Activated T-cell treated with anti-CD3 and anti-CD28 coated beads, Interleukin-2, amount 50 U/mL, for 24 hours (primary cell): ENCODE measurements at places on chromosomes 3 and 15.

DNA sequence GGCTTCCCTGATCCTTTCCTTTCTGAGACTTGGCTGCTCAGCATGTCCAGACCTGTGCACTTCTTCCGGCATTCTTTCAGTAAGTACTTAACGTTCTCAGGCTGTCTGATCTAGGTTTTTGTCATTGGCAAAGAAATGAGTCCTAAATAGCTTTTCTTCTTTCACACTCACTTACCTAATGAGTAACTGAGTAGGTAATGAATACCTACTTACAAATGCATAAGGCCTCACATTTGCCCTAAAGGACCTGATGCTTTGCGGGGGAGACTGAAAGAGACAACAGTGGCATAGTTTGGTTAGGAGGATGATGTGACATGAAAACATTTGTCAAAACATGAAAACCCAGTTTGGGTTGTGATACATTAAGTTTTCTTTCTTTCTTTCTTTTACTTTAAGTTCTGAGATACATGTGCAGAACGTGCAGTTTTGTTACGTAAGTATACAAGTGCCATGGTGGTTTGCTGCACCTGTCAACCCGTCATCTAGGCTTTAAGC, 516.7 kb upstream of the CFAP20DC start:
- peak overlapping the region; percentile 13 for H3K27ac ChIP-seq
- DNase-seq = no peak
- no peaks in the 10 kb centered on the region for H3K27me3 ChIP-seq
- H3K4me3 ChIP-seq = no peak overlapping the region
- H3K4me1 ChIP-seq = peaks cover 22% of the 10 kb centered on the region
- H3K36me3 ChIP-seq = no peaks in the 10 kb centered on the region

- no peak overlapping the region for H3K4me3 ChIP-seq
- peaks cover 8% of the 10 kb centered on the region for H3K4me1 ChIP-seq
- H3K27me3 ChIP-seq = no peaks in the 10 kb centered on the region
- H3K36me3 ChIP-seq = no peaks in the 10 kb centered on the region
- DNase-seq = no peak
Measured at GRCh38 chr3:141465221-141465620, 21.6 kb upstream of the RASA2 start.

DNA sequence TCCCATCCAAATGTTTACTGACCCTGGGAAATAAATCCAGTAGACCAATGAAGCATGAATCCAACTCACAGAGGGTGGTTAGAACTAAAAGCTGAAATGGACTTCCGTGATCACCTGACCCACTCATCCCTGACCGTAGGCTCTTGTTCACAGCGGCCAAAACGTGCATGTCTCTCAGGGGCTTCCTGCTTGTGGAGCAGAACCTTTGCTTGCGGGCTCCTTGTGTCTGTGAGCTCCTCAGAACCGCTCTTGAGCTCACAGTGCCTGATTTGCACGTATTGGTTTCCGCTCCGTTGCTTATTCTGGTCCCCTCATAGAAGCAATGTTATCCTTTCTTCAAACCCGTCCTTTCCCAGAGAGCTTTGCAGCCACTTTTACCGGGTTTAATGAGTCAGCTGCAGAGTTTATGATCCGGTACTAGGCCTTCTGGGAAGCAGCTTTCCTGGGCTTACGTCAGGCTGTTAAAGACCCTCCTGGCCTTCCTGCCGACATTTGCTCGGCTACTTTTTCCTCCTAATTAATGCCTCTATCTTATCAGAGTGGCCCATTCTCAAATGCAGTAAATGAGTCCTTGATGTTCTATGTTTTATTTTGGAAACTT, 35.4 kb downstream of the LIPC start:
- no peaks in the 10 kb centered on the region for H3K27me3 ChIP-seq
- DNase-seq = no peak
- H3K4me1 ChIP-seq = peaks cover 58% of the 10 kb centered on the region
- H3K4me3 ChIP-seq = no peak overlapping the region
- H3K36me3 ChIP-seq = no peaks in the 10 kb centered on the region

DNA sequence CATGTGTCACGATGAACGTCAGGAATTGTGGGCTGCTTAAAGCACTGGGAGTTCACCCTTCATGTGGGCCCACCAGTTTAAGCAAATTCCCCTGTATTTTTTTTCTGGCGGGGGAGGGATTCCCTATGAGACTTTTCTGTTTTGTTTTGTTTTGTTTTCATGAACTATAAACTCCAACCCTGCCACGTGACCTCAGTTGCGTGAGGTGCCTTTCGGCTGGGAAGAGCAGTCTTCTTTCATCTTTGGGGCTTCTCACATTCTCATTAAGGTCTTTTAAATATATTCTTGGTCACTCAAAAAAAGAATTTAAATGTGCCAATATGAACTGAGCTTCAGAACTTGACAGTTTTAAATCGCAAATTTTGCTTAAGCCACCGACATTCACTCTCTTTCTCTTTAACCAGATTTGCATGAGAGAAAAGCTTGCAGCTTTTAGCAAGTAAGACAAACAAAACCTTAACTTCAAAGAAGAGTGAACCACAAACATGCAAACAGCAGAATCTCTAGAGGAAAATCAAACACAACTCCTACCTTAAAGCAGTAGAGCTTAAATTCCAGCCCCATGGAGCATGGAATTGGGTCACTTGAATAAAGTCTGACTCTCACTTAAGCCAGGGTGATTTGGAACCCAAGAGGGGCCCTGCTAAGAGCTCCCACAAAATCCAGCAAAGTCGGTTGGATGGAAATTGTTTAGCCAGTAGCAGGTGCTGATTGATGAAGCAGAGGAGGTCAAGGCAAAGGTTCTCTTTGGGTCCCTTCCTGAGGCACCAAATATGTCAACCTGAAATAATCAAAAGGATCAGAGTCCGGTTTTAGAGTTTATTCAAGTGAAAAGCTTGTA, 699.8 kb upstream of the GBE1 start:
- no peaks in the 10 kb centered on the region for H3K4me1 ChIP-seq
- no peaks in the 10 kb centered on the region for H3K27me3 ChIP-seq
- DNase-seq = no peak
- H3K27ac ChIP-seq = no peak overlapping the region
- H3K4me3 ChIP-seq = no peak overlapping the region

DNA sequence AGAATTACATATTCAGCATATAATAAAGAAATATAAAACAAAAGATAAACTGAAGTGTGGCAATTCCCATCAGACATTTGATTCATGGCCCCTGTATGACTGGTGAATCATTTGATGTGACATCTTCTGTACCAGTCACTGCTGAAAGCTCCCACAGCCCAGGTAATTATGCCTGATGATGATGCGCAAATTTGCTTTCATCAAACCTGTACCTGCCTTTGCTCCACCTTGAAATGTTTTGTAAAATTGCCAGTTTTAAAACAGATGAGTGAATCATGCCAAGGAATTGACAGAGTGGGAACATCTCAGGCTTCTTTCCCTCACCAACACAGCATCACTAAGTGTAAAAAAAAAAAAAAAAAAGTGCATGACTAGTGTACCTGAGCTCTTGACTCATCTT, 66.5 kb upstream of the EIF1B start:
- H3K36me3 ChIP-seq = peaks cover 3% of the 10 kb centered on the region
- no peak for DNase-seq
- H3K4me1 ChIP-seq = no peaks in the 10 kb centered on the region
- H3K4me3 ChIP-seq = no peak overlapping the region

DNA sequence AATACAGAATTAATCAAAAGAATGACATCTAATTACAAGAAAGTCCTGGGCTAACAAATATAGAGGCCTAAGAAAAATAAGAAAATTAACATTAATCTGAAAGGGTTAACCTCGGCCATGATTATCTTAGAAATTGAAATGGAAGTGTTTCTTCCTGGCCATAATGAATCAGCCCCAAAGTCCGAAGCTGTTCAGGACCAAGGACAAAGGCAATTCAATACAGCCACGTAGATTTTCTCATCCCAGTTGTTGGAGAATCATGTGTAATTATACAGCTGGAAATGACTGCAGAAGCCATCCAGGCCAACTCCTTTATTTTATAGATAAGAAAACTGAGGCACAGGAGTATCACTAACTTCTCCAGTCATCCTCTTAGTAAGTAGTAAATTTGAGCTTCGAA, 38.0 kb upstream of the GBE1 start:
- H3K4me3 ChIP-seq = no peak overlapping the region
- H3K27me3 ChIP-seq = peaks cover 8% of the 10 kb centered on the region
- H3K27ac ChIP-seq = no peak overlapping the region

DNA sequence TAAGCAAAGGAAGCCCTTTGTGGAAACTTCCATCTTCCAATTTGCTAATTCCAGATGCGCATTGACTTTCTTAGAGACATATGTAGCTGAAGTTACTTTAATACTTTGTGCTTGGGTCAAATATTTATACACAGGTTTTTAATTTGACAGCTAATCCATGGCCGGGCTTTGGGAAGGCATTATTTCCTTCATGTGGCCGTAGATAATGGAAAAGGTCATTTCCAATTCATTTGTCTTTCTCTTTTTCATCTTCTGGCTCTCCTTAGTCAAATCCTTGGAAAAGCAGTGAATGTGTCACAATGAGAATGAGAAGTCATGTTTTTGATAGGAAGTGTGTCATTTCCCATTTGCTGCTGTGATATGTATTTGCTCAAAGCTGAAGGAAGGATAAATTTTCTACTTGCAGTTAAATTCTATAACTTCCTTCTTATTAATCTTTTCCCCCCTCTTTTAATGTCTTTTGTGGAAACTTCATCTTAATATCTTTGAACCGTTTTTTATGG, 323.3 kb downstream of the CLSTN2 start:
- no peak overlapping the region for H3K4me3 ChIP-seq
- H3K36me3 ChIP-seq = no peaks in the 10 kb centered on the region
- no peak overlapping the region for H3K27ac ChIP-seq
- DNase-seq = no peak
- H3K4me1 ChIP-seq = no peaks in the 10 kb centered on the region

DNA sequence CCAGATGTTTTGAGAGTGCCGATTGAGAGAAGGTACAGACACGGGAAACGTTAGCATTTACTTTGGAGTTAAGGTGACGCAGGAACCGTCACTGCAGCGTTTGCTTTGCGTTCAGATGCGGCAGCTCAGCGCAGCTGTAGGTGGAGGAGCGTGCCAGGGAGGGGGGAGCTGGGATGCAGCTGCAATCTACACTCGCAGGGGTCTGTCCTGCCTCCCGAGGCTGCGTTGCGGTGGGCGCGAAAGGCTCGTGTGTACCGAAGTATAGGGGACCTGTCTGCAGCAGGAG, 425 bp upstream of the FYTTD1 start:
- peak overlapping the region; percentile 93 for H3K27ac ChIP-seq
- H3K4me3 ChIP-seq = peak overlapping the region; percentile 88
- no peak for DNase-seq
- peaks cover 12% of the 10 kb centered on the region for H3K36me3 ChIP-seq

- H3K4me1 ChIP-seq = no peaks in the 10 kb centered on the region
- no peaks in the 10 kb centered on the region for H3K27me3 ChIP-seq
- no peak overlapping the region for H3K27ac ChIP-seq
- DNase-seq = no peak
Measured at GRCh38 chr3:162122405-162122804, 625.8 kb downstream of the OTOL1 start.

GRCh38 chr3:42263354-42264346, 2.3 kb downstream of the CCK start:
- H3K27ac ChIP-seq = no peak overlapping the region
- peaks cover 85% of the 10 kb centered on the region for H3K27me3 ChIP-seq
- peaks cover 20% of the 10 kb centered on the region for H3K4me1 ChIP-seq

DNA sequence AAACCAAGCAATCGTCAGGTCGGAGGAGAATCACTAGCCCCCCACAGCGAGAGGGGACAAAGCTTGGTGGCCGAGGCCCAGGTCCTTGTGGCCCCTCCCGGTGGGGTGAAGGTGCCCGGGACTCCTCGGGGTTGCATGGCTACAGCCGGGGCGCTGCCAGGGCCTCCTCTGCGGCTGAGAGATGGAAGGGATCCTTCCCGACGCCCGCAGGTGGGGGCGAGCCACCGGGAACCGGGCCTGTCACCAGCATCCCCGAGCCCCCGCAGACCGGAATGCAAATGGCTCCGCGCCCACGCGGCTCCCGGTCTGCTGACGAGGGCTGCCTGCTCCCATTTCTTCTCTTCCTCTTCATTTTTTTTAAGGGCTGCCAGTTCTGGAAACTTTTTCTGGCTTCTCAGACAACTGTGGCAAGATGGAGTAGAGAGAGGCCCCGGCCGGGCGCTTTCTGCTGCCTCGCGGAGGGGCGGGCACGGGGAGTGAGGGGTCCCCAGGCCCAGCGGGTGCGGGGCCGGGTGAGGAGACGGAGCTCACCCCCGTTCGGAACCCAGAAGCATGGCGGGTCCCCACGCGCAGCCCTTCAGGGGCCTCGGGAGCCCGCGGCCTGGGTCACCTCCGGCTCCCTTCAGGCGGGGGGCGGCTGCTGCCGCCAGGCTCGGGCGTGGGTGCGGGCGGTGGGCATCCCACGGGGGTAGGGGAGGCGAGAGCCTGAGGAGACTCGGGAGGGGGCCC, 27.5 kb downstream of the MELTF start:
- H3K27ac ChIP-seq = peak overlapping the region; percentile 81
- H3K36me3 ChIP-seq = no peaks in the 10 kb centered on the region
- H3K27me3 ChIP-seq = no peaks in the 10 kb centered on the region
- DNase-seq = peak; percentile 41
- H3K4me3 ChIP-seq = peak overlapping the region; percentile 72
- H3K4me1 ChIP-seq = peaks cover 10% of the 10 kb centered on the region

DNA sequence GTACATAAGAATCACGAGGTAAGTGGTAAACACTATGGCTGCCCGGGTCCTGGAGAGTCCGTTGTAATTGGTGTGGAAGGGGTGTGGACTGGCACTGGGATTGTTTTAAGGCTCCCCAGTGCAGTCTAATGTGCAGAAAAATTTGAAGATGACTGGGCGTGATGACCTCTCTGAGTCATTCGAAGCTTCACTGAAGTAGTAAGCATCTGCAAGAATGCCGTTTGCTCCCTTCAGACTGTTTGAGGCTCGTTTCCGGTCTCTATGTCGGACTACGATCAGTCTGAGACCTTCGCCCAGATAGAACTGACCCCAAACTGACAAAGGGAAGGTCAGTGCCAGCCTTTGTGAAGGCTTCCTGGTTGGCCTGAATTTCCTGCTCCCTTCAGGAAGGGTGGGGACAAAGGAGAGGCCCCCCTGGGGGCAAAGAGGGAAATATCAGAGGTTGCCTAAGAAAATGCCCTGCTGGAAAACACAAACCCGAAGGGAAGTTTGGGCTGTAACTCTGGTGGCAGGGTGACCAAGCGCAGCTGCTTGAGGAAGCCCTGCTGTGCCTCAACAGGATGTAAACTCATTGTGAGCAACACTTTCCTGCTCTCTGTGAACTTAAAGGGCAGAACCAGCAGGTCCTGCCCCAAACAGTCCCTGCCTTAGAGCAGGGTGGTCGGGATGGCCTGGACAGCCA, 34.6 kb downstream of the BTD start:
- H3K36me3 ChIP-seq = no peaks in the 10 kb centered on the region
- DNase-seq = peak; percentile 47
- H3K4me3 ChIP-seq = peak overlapping the region; percentile 49
- no peaks in the 10 kb centered on the region for H3K27me3 ChIP-seq

- DNase-seq = no peak
- no peaks in the 10 kb centered on the region for H3K27me3 ChIP-seq
- no peaks in the 10 kb centered on the region for H3K36me3 ChIP-seq
- H3K4me1 ChIP-seq = peaks cover 13% of the 10 kb centered on the region
Measured at GRCh38 chr3:144294659-144295538, 323.3 kb downstream of the DIPK2A start.

GRCh38 chr3:111999484-112000324, 982 bp downstream of the TAGLN3 start:
- H3K27ac ChIP-seq = no peak overlapping the region
- H3K27me3 ChIP-seq = no peaks in the 10 kb centered on the region
- peak overlapping the region; percentile 65 for H3K4me3 ChIP-seq
- H3K4me1 ChIP-seq = peaks cover 61% of the 10 kb centered on the region
- no peaks in the 10 kb centered on the region for H3K36me3 ChIP-seq
